ENCODE measurements at places on chromosomes 2 and 18.

- no peak for DNase-seq
These were observed 227.5 kb upstream of the FOSL2 start for GRCh38 chr2:28165087-28165635.

GRCh38 chr2:239181074-239181902 is 219.5 kb downstream of the HDAC4 start:
- DNase-seq = no peak

GRCh38 chr2:181789827-181790448 is 101.6 kb upstream of the ITPRID2 start:
- DNase-seq = no peak

DNA sequence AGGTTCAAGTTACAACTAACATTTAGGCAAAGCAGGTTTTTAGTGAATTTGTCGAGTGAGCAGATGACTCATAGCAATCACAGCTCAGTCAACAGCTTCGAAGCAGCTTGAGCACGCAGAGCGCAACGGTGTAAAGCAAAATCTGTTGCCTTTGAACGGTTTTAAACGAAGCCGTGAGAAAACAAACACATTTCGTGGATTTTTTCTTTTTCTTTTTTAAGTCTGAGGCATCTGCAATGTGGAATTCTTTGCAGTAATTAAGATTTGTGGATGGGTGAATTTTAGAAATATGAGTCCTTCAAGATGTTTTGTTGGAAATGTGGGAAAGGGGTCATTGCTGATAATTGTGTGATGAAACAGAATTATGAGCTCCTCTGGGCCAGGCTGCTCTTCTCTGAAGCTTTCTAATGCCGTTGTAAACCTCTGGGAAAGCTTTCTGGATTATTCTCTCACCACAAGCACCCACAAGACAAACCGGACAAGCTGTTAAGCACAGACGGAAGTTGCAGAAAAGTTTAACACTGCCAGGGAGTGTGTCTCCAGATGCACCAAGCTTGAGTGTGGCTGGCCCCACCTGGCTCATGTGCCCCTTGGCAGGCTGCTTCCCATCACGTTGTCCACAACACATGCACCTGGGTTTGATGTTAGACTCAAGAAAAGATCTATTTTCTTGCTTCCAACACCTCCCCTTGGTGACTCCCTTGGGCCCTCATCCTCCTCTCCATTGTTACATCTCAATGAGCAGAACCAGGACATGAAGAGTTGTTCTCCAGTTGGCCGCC is 224.7 kb downstream of the ACKR3 start:
- no peak for DNase-seq

DNA sequence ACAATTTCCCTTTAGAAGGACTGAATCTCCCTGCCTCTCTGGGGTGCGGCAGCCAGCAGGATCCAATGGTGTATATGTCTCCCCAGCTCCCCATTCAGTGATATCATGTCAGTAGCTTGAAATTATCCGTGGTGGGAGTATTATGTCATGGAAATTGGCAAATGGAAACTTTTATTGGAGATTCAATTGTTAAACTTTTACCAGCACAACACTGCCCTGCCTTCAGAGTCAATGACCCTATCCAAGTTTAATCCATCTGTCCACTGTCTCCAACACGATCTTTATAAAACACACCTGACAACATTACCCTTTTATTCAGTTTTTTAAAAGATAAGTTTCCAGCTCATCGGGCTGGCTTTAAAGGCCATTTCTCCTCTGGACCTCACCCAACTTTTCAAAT is 5.0 kb upstream of the IL1RN start:
- no peak for DNase-seq

DNA sequence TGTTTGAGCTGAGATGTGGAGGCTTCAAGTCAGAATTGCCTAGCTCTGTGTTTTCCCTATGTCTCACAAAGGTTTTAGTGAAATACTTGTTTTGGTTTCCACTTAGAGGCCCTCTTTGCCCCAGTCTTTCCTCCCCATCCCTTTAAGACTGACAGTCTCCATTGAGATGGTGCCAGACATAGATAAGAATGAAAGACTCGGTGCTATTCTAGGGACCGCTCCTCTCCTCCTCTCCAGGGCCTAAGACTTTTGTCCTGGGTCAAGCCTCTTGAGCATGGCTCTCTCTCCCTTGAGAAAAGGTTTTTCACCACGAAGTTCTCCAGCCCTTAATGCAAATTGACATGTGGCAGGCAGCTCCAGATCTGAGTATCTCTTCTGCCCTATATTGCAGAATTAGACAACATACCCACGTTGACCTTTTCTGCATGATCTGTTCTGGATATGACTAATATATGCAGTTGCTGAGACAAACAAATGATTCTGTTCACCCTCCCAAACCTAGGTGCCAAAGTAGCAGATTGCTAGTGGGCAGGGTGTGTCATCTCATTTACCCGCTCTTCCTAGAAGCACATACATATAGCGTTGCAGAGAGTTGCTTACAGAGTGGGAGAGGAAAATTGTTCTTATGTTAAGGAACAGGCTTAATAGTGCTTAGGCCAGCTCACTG is 47.5 kb upstream of the ACSL3 start:
- DNase-seq = no peak

DNA sequence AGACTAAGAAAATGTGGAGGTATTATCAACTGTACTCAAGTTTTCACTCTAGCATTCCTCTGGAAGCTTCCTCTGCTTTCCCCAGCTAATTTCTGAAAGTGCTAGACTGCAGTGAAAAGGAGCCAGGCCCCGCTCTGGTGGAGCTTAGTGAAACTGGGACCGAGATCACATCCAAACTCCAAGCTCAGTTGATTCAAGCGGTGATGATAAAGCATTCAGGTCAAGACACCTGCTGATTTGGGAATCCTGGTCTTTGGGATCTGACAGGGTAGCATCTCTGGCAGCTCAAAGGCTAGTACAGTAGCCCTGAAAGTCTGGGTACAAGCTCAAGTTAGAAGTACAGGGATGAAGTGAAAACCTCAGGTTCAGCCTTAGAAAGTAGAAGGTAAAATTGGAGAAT is 120.2 kb upstream of the CRIM1 start:
- DNase-seq = no peak

DNA sequence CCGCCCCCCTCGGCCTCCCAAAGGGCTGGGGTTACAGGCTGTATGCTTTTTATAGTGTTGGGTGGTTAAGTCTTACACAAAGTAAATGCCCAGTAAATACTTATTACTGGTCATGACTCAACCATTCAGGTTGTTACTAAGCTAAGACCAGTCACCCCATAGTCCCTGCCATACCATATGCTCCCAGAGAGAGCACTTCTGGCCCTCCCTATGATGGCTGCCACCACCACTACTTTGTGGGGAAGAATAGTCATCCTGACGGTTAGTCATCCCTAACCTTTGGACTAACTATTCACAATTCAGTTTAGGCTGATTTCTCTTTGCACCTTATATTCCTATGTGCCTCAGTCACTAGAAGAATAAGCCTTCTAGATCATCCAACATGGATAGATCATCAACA is 42.0 kb upstream of the MSH2 start:
- DNase-seq = peak; percentile 21

DNA sequence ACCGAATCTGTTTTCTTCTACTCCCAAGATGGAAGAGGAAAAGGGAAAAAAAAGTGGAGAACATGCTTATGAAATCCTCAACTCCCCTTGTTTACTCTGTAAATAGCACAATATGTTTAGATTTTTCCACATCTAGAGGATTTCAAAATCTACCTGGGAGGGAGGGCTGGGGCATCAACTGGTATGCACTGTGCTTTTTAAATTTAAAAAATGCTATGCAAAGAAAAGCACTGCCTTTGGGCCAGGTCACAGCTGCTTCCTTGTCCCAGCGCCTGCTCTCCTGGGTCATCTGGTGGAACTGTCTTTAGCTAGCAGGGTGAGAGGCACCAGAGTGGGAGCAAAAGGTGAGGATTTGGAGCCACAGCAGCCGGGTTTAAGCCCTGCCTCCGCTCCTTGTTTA is 88.2 kb upstream of the BOD1L2 start:
- no peak for DNase-seq

DNA sequence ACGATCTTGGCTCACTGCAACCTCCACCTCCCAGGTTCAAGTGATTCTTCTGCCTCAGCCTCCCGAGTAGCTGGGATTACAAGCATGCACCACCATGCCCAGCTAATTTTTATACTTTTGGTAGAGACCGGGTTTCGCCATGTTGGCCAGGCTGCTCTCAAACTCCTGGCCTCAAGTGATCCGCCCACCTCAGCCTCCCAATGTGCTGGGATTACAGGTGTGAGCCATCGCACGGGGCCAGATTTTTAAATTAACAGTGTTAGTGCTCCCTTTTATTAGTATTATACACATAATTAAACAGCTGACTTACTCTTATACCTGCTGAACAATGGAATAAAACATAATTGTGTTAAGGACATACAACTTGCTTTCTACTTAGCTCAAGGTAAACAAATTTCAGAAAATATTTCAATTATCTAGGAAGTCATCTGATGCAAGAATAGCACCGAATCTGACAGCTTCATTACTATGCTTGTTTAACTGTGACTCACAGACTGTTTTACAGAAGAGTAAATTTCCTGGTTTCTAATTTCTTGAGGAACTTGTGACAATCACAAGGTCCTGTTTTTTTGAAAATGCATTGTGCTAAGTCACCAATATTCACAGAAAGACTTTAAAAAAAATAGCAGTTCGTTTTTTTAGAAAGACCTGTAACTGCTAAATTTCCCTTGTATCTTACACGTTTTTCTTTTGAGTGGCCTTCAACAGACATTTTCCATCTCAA is 51.2 kb downstream of the SPIRE1 start:
- no peak for DNase-seq

DNA sequence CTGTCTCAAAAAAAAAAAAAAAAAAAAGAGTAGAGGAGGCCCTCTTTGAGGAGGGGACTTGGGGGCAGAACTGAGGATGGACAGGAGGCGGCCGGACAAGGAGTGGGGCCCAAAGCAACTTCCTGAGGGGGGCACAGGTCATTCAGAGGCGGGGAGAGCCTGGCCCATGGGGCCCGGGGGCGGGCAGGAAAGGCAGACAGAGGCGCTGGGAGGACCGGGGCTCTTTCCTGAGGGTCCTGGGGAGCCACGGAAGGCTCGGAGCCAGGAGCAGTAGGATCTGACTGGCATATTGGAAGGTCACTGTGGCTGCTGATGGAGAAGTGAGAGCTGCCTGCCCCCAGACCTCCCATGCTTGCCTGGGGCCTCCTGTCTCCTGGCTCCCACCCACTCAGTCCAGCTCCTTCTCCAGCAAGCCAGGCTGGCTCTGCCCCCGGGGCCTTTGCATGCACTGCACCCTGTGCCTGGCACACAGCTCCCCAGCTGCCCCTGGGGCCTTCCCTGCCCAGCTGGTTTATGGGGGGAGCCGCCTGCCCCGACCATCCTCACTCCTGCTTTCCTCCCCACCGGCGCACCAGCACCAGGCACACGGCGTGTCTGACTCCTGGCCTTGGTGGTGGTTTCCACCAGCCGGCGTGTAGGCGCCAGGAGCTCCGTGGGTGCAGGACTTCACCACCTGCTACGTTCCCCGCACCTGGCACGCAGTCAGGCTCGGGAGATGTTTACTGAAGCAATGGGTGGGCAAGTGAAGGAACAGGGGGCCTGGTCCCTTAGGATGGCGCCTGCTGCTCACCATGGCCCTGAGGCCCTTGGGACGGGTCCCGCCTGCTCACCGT is 5.6 kb downstream of the ESPNL start:
- DNase-seq = no peak

GRCh38 chr2:155250800-155251199 is 552.3 kb downstream of the KCNJ3 start:
- DNase-seq = no peak

DNA sequence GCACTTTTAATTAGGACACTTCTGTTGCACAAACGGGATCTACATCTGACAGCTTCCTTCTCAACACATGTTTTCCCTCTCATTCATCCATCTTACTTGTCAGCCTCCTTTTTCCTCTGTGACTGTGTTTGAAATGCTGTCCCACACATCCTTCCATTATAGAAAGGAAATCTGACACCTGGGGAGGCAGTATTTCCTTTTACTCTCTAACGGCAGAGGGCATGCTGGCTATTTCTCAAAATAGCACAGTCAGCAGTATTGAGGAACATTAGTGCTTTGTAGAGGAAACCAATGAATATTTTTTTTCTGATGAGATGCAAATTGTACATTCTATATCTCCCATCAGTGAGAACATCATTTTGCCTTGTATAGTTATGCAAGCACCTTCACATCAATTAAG is 668.7 kb downstream of the SLC4A3 start:
- no peak for DNase-seq

DNA sequence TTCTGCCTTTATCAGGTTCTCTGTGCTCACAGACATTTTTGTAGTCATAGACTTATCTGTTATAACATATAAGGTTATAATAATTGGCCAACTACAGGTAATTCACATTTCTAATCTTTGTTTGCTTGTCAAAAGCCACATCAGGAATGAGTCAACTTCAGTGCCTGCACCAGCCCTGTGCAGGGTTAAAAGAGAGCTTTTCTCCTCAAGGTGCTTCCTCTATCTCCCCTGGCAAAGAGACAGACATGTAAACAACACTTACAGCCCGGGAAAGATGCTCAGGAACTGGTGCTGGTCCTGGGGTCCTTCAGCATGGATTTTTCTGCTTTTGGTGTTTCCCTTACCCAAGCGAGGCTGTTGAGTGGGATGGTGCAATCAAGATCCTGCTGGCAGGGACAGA is 7.7 kb upstream of the EHD3 start:
- no peak for DNase-seq

DNA sequence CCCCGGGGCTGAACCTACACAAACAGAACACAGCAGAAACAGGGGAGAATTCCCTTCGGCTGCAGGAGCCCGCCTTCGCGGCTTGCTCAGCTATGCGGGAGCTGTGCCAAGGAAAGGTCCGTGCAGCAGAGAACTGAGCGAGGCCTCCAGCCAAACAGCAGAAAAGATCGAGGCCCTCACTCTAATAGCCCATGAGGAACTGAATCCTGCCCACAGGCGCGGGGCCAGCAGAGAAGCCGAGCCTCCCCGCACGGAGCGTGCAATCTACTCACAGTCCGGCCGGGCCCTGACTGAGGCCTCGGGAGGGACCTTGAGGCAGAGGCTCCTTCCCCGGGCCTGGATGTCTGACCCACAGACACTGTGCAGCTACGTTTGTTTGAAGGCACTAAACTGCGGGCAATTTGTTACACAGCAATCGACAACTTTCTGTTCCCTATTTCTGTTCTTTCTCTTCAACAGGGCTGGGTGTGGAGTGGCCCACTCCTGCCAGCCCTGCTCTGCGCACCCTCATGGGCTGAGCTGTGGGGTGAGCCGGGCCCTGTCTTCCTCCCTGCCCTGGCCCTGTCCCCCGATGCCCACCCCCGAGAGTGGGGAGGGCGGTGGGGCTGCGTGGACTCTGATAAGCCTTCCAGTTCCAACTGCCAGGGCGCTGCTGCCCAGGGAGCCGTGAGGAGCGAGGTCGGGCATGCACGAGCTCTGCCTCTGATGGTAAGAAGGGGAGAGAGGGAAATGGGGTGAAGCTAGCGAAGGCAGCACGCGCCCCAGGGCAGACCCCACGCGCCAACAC is 13.7 kb downstream of the HES6 start:
- DNase-seq = no peak

- peak; percentile 23 for DNase-seq
These were observed 25.7 kb upstream of the FAM178B start for GRCh38 chr2:97011977-97012569.

- DNase-seq = no peak
These were observed 451.2 kb downstream of the CNTNAP5 start for GRCh38 chr2:124476291-124476690.

GRCh38 chr2:217980591-217980990 is 22.2 kb downstream of the TNS1 start:
- no peak for DNase-seq

Measured in GM04503 (cell line).